ENCODE measurements at places on chromosomes 2 and 18. TPM values are rescaled to one million over a fixed set of nuclear protein-coding genes. Genes with fewer than 3 reads are reported as not detected.

The PLA2R1 gene
- 6.9 TPM for total RNA-seq

The CD207 gene
- total RNA-seq, result not detected

The RASGRP3 gene
- 13.4 TPM for total RNA-seq

The UCN gene
- total RNA-seq, result 0.48 TPM

The NCKAP5 gene
- 0.49 TPM for total RNA-seq

The DTYMK gene
- total RNA-seq, result 155 TPM

The PDCD1 gene
- not detected for total RNA-seq

The SLC16A14 gene
- not detected for total RNA-seq

The CHST10 gene
- 16.4 TPM for total RNA-seq

The GRP gene
- not detected for total RNA-seq

The LYG2 gene
- not detected for total RNA-seq

The SETBP1 gene
- 5.5 TPM for total RNA-seq

The DNAJC27 gene
- 5.6 TPM for total RNA-seq

The ABCG5 gene
- total RNA-seq, result not detected

The SKOR2 gene
- not detected for total RNA-seq

The ERBB4 gene
- not detected for total RNA-seq

The CD8A gene
- total RNA-seq, result not detected

The CRYBA2 gene
- 0.20 TPM for total RNA-seq

The CNGA3 gene
- not detected for total RNA-seq

The TUBA3E gene
- total RNA-seq, result not detected

The HTR2B gene
- 1.7 TPM for total RNA-seq

The MC2R gene
- total RNA-seq, result not detected

The SMIM21 gene
- total RNA-seq, result not detected

The LHCGR gene
- not detected for total RNA-seq

The ASNSD1 gene
- 74.8 TPM for total RNA-seq

The CROCC2 gene
- total RNA-seq, result 0.12 TPM

The WIPF1 gene
- 35.3 TPM for total RNA-seq

The LOXHD1 gene
- not detected for total RNA-seq

The C18orf54 gene
- 7.6 TPM for total RNA-seq

The SCN2A gene
- 0.29 TPM for total RNA-seq

The HJURP gene
- total RNA-seq, result 115 TPM

The KHK gene
- 5.8 TPM for total RNA-seq

The AKAIN1 gene
- total RNA-seq, result not detected

The ARL5A gene
- total RNA-seq, result 49.2 TPM

The COLEC12 gene
- total RNA-seq, result 103 TPM
